ENCODE measurements at places on chromosomes 5 and 9.

DNA sequence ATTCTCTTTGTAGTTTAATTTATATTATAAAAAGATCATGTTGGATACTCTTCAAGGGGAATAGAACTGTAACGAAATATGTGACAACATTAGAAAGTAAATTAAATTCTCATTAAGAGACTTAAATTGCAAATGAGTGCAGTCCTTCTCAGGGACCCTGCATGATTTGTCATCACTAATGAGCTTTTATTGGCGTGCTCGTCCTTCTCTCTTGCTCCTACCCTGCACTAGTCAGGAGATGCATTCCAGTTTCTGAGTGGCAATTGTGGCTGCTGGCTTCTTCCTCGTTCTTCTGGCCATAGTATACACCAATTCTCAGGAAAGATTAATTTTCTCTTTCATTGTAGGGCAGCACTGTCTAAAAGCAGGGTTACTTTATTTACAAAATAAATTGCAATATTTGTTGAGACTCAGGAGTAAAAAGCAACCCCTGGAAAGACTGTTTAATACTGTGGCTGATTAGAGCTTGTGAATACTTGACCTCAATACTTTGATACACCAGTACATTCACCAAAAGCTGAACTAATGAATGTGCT, 376.3 kb upstream of the CHD1 start:
- no peak for DNase-seq

DNA sequence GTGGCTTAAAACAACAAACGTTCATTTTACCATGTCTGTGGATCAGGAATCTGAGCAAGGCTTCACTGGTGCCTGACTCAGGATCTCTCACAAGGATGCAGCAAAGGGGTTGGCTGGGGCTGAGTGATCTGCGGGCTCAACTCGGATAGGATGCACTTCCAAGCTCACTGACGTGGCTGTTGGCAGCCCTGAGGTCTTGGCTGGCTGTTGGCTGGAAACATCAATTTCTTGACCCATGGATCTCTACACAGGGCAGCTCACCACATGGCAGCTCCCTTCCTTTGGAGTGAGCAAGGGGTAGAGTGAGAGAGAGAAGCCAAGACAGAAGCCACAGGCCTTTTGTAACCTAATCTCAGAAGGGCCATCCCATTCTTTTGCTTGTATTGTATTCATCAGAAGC, 202.1 kb downstream of the NXNL2 start:
- DNase-seq: no peak

DNA sequence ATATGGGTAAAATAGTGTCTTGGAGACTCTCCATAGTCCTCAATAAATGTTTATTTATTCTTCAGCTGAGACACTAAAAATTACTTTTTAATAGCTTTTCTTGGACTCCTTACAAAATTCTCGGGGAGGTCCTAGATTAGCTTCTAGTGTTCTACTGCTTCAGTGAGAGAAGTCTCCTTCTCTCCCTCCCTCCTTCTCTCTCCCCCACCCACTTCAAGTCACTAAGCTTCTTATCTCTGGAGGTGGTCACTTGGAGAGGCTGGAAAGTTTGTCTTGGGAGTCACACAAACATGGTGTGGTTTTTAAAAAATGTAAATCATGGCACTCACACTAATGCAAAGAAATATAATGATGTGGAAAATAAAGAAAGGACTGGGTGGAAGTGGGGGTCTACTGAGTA, 64.1 kb downstream of the SEMA6A start:
- no peak for DNase-seq

DNA sequence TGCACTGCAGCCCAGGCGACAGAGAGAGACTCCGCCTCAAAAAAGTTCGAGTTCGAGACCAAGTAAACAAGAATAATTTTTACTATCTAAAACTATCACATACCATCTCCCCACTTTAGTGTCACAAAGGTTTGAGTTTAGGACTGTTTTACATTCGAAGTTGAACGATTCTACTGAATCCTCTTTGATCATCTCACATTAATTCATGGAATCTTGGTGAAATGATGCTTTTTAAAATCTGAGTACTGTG, 715 bp upstream of the RPS6 start:
- no peak for DNase-seq

GRCh38 chr9:96651626-96652025, 3.5 kb downstream of the PRXL2C start:
- DNase-seq: no peak

DNA sequence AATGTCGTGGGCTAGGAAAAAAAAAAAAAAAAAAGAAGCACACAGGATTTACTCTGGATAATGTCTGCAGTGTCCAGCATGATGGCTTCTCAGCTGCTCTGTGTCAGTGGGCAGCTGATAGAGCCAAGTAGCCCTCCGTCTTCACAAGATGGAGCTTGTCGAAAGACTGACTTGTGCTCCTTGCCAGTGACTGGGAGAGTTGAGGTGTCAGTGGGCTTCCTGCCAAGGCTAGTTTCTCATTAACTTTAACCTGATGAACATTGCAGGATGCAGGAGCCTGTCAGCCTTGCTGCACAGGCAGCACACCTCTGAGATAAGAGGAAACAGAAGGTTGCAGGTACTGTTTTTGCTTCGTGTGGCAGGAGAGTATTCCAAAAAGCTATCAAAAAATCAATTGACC, 171.4 kb upstream of the SGCD start:
- DNase-seq: no peak

GRCh38 chr5:131386779-131387178, 122.9 kb downstream of the CDC42SE2 start:
- DNase-seq: no peak

GRCh38 chr5:91049112-91049511, 334.0 kb downstream of the ARRDC3 start:
- DNase-seq: no peak

DNA sequence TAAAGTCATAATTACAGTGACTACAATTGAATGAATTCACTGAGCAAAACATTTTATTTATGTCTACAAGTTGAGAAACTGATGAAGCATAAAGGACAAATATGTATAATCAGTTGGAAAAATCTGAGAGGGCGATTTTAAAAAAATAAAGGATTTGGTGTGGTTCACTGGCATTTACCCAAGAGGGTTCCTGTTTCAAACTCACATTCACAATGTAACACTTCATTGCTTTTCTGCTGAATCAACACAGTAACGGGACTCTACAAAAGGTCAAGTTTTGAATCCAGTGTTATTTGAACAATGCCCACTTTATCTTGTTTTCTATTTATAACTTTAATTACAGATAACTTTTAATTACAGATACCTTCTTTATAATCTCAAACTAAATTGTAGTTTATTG, 138.6 kb downstream of the NUDT12 start:
- DNase-seq: no peak

GRCh38 chr5:102216678-102217077, 79.4 kb downstream of the SLCO4C1 start:
- no peak for DNase-seq

GRCh38 chr5:174310243-174310642, 264.7 kb downstream of the NSG2 start:
- no peak for DNase-seq

GRCh38 chr5:37734114-37734513, 105.7 kb downstream of the GDNF start:
- no peak for DNase-seq

DNA sequence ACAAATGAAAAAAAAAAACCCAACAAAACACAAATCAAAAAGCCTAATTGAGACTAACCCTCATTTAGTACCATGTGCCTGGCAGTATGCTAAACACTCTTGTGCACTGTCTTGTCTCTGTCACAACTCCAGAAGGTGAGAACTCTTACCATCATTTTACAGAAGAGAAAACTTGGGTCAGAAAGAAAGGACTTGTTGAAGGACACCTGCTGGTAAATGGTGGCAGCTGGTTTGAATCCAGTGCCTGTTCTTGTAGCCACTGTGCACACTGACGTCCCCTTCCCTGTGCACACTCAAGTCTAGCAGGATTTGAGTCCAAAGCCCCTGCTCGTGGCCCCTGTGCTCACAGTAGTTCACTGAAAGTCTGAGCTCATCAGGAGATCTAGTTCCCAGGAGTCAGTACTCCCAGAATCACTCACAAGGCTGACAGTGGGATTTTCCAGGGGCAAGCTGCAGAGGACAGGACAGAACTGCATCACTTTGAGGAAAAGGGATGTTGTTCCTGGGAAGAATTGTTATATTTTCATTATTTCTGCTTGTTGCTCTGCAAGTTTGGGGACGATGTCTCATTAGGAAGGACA, 43.0 kb upstream of the HSD17B4 start:
- no peak for DNase-seq

GRCh38 chr9:106716820-106717219, 146.1 kb upstream of the ZNF462 start:
- no peak for DNase-seq

GRCh38 chr9:32378496-32378895, 5.9 kb upstream of the ACO1 start:
- DNase-seq: no peak

DNA sequence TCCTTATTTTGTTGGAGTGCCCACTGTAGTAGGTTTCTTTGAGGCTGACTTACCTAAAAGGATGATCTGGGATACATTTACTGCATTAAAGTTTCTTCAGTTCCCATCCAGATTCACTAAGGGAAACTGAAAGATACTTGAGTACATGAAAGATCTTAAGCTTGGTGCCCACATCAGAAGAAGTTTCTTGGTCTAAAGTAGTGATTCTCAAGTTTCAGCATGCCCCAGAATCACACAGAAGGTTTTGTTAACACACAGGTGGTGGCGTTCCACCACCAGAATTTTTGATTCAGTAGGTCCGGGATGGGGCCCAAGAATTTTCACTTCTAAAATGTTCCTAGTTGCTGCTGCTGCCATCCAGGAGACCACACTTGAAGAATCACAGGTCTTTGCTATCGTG, 171.0 kb downstream of the ZNF462 start:
- no peak for DNase-seq

- DNase-seq: no peak
These were observed 5.4 kb downstream of the RGS3 start for GRCh38 chr9:113468716-113469448.

GRCh38 chr9:86921151-86921923, 26.0 kb downstream of the GAS1 start:
- DNase-seq: no peak

- DNase-seq: no peak
These were observed 197.0 kb upstream of the DMAC1 start for GRCh38 chr9:7996558-7996957.

- no peak for DNase-seq
These were observed 48.9 kb upstream of the CDKN2AIPNL start for GRCh38 chr5:134460551-134460950.

DNA sequence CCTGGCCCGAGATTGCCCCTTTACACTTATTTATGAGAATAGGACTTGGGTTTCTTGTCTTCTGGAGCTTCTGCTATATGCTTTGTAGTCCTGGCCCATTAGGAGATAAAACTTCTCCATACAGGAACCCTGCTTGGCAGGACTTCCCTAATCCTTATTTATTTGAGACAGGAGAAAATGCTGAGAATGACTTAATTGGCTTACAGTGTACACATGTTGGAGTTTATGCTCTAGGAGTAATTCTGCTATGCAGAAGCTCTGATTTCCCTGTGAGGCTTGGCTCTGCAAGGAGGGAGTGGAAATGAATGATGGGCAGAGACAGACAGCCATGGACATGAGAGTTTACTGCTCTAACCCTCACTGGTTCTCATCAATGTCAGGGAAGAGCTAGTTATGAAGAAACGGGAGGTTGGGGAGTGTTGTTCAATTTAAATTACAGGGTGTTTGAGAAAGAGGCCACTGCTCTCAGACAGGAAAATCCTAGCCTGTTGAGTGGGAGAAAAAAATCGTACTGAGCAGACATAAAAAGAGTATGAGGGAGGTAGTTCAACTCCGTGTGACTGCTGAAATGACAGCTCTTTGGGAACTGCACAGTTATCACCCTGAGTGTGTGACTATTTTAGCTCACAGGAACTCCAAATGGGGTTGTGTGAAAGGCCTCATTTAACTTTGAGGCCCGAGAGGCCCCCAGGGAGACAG, 37.5 kb downstream of the ACTBL2 start:
- no peak for DNase-seq

- DNase-seq: no peak
These were observed 15.8 kb downstream of the RICTOR start for GRCh38 chr5:39058178-39058921.

Measured in stimulated activated CD4-positive, alpha-beta T cell treated with anti-CD3 and anti-CD28 coated beads, TNF-alpha, amount 100 ng/mL, for 48 hours (primary cell).